NCI-H1105 treated with DMSO at 0.1 percent for 48 hours (cell line): ENCODE measurements at places on chromosomes 2 and 18.

DNA sequence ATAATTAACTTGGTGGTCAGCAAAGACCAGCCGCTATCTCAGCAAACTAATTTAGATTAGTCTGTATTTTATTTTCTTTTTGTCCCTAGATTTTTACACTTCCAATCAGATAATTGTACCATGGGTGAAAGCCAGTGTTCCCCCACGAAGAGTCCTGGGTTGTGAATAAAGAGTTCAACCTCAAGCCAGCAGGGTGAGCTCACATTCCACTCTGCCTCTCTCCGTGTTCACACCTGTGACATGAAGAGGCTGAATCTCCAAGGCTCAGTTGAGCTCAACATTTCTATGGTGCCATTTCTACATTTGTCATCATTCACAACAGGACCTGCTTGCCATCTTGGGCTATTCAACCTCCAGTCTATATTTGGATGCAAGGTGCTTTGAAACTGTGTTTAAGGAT lies 771.5 kb downstream of the GALR1 start:
- DNase-seq = no peak

GRCh38 chr2:179263015-179263414 lies 1.6 kb downstream of the SESTD1 start:
- no peak for DNase-seq

- no peak for DNase-seq
Measured at GRCh38 chr18:56945171-56946083, 201.5 kb upstream of the BOD1L2 start.

DNA sequence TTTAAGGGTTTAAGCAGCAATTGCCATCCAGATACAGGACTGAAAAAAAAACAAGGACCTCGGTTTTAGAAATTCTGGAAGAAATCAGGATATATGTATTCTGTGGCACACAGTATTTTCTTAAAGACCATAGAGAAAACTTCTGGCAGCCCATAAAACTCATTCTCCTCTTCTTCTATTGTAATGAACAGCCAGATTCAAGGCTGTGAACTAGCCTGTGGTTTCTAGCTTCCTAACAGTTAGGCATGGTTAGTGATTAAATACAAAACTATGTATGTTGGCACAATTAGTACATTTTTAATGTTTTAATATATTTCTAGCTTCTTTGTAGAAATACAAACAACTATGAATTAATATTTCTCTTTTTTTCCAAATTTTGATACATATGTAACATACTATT lies 555.7 kb downstream of the DSC3 start:
- DNase-seq = no peak

GRCh38 chr2:66433945-66434678 lies 813 bp upstream of the MEIS1 start:
- peak; percentile 75 for DNase-seq

GRCh38 chr2:29110916-29111535 lies 4.2 kb upstream of the CLIP4 start:
- DNase-seq = no peak

DNA sequence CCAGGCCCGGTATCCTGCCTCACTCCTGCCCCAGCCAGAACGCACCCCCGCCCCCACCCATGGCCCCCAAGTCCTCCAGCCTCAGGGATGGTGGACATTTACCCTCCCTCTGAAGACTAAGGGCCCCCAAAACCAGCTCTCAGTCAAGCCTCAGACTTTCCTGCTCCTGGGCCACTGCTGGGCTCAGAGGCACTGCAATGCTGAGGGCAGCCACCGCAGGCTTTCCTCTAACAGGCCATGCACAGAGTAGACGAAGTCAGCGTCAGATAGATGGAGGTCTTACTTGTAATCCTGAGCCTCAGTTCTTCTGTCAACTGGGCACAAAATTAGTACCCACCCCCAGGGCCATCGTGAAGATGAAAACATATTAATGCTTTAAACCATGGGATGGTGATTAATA lies 92.6 kb downstream of the TTC32 start:
- no peak for DNase-seq

DNA sequence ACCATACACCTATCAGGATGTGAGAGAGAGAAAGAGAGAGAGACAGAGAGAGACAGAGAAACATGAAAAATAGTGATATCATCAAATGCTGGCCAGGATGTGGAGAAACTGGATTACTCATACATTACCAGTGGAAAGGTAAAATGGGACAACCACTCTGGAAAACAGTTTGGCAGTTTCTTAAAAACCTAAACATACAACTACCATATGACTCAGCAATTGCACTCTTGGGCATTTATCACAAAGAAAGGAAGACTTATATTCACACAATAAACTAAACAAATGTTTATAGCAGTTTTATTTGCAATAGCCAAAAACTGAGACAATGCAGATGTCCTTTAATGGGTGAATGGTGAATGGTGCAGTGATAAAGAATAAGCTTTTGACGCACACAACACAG lies 29.1 kb downstream of the SLC4A3 start:
- DNase-seq = no peak

DNA sequence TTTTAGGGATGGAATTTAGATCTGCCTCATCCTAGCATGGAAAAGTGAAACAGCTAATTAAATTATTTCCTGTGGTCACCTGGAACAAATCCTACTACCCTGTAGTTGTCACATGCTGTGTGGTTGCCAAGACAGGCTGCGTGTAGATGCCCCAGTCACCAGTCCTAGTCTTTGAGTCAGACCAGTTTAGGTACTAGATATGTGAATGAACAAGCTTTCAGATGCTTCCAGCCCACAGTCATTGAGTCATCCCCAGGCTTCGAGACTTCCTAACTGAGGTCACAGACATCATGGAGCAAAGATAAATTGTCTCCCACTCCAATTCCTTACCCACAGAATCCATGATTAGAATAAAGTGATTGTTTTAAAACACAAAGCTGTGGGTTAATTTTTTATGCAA lies 35.8 kb upstream of the GRB14 start:
- no peak for DNase-seq

GRCh38 chr2:72991980-72992733 lies 74.8 kb downstream of the EMX1 start:
- no peak for DNase-seq

GRCh38 chr2:167489325-167489724 lies 601.0 kb downstream of the XIRP2 start:
- no peak for DNase-seq

DNA sequence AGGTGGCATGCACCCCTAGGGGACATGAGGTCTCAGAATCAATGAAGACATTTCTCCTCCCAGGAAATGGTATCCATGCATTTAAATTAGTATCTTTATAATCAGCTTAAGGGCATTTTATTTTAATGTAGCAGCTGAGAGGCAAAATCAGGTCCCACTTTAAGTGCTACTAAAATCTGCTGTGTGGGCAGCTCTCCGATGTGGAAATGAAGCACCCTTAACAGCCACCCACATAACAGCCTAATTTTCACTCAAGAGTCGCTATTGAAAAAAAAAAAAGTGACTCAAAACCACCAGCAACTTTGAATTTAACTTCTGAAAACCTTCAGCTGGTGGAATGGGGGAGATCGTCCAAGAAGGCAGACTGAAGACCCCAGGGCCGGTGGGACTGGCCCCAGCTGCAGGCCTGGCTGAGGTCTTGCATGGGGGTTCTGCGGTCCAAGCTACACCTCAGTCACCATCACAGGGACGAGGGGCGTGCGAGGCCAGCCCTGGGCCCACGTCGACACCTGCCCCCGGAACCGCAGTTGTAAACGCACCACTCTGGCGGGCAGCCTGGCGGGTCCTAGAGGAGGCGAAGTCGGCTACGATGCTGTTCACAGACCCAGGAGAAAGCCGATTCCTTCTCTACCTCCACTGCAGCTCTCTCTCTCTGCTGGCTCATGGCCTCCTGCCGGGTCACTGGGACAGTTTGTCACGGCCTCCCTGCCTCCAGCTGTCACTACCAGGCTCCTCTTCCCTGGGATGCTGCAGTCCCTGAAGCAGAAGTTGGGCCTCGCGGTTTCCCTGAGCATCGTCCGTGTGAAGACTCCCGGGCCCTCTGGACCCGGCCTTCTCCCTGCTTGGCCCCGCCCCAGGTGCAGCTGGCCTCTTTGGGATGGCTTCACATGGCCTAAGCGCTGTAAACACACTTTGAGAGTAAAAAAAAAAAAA lies 111.9 kb downstream of the KCNF1 start:
- no peak for DNase-seq

GRCh38 chr2:230068651-230069055 lies at the start of gene SLC16A14:
Gene SLC16A14 (minus strand): TSS chr2:230068924. CDS start chr2:230059352, 9,572 bp downstream.
- peak; percentile 69 for DNase-seq

DNA sequence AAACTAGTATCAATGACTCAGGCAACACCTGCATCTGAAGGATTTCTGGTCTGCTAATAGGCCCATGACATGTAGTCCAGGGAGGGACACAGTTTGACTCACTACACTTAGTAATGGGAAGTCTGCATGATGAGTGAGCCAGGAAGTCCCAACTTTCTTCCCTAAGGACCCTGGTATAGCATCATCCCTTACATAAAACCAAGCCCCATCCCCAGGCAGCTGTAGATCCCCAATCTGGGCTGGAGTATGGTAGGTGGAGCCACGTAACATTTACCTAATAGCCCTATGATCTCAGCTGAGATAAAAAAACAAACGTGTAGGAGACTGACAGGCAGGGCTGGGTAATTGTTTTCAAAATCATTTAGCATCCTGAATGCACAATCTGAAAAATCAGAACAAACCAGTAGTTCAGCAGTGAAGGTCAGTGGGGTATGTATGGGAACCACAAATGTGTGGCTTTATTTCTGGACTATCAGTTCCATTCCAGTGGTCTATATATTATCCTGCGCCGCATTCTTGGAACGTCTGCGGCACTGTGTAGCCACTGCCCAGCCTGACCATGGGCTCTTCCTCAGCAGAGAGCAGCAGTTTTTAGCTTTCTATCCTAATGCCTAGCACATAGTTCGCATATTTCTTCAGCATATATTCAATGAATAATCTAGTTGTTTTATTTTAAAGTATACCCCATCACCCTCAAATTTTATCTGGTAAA lies 33.5 kb downstream of the EPB41L3 start:
- no peak for DNase-seq

- no peak for DNase-seq
Measured at GRCh38 chr2:217223222-217223930, 363.5 kb upstream of the TNP1 start.

- DNase-seq = no peak
Measured at GRCh38 chr2:233381638-233381995, 27.3 kb downstream of the DGKD start.

GRCh38 chr2:7572450-7572849 lies 655.2 kb downstream of the RNF144A start:
- DNase-seq = no peak

DNA sequence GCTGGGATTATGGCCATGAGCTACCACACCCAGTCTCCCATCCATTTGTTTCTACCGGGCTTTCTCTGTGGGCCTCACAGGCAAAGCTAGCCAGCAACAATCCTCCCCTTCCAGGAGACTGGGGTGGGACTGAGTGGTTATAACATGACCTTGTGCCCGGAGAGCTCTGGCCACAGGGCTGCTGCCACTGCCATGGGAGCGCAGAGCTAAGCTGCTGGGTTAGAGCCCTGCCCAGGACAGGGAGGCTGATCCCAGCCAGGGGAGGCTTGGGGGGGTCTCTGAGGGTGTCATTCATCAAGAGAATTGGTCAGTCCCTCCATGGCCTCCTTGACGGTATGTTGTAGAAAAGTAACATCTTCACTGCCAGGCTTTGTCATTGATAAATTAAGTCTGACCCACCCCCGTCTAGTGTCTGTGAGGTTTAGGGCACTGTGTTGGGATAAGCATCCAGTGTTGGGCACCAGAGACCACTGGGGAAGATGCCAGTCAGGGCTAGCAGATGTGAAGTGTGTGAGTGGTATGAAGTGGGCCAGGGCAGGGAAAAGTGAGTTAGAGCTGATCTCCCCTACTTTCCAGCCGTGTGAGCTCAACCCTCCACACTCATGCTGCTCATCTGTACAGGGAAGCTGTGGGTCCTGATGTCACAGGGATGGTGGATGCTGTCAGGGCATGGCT lies 368.4 kb upstream of the HS6ST1 start:
- DNase-seq = no peak

DNA sequence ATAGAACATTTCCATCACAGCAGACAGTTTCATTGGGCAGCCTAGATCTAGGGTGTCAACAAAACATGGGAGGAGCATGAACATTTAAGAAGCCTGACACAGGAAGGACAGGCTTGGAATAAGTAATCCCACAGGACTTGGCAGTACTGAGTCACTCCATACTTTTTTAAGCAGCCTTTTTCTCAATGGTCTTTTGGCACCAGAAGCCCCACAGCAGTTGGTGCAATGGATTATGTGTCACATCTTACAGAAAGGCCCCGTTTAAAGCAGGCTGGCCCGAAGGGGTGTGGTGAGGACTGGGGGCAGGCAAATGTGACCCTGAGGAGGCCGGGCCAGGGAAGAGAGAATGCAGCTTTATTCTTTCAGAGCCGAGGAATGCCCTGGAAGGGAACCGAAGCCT lies 26.6 kb downstream of the SPTBN1 start:
- DNase-seq = no peak

DNA sequence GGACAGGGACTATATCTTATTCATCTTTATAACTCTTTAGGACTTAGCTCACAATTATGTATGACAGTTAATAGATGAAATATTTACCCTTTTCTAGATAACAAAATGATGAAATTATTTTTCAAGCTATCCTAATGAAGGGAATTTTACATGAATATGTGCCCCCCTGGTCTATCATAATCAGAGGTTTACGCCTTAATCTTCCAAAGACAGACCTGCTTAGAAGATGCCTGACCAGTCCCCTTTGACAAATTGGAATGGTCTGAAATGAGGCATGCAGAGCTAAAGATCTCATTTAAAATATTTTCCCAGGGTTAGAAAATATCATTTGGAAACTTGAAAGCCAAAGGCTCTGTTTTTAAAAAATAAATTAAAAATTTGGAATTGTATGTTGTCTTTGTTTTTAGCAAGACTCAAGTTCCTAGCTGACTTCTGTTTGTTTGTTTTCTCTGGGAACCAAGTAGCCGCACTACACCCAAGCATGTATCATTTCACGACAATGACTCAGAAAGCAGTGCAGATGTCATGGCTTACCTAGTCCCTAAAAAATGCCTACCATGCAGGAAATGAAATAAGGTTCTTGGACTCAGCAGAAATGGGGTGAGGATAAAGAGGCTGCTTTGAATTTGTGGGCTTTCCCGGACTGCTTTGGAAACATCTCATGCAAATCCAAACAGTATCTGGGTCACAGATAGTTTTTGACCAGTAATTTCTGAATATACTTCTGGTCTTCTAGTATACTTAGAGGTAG lies 162.1 kb downstream of the ZEB2 start:
- DNase-seq = no peak

DNA sequence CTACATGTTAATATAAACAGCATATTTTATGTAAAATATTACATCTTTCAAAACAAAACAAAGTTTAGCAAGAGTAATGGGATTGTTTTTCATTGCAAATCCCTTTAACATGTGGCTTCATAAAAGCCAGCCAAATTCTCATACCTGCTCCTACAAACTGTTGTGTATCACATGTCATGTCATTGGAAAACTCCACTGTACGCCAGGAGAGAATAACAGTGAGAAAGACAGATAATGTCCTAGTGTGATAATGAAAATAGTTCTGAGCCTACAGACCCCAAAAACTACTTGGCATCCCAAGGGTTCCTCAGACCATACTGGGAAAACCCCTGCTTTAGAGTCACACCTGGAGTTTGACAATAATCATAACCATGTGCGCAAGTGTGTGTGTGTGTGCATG lies 182.7 kb upstream of the HNRNPA3 start:
- DNase-seq = no peak

GRCh38 chr18:69120833-69121232 lies 279.9 kb upstream of the DOK6 start:
- no peak for DNase-seq
